ENCODE measurements at places on chromosomes 16 and 17. TPM values are rescaled to one million over a fixed set of nuclear protein-coding genes. Genes with fewer than 3 reads are reported as not detected.

Gene SEPTIN12
- not detected for total RNA-seq

DNA sequence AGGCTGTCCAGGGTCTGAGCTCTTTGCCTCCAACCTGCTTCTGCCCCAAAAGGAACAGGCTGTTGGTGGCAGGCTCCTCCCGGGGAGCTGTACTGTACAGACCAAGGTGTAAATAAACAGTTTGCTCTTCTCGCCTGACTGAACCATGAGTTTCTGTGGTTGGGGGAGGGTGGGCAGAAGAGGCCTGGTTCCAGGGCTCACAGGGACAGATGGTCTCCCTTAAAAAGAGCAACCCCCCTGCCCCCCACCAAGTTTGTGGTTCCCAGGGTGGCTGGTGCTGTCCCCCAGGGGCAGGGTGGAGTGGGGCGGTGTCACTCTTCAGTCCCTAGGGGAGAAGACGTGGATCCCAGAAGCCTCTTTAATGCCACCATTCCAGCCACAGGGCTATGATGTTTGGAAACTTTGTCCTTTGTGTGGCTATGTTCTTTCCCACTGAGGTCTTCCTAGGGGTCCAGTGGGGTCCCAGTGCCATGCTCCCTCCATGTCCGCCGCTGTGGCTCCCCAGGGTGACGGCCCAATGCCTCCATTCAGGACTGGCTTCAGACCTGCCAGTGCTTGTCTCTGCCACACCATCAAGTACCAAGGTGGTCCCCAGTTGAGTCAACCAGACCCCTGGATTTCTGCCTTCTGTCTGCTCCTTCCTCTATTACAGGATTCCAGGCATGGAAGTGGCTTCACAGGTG lies 146.7 kb downstream of the RAB11FIP4 start:
- no peak for DNase-seq

Gene CASKIN1
- 0.67 TPM for total RNA-seq

Gene AOC3
- total RNA-seq, result not detected

- DNase-seq, result no peak
Observed at GRCh38 chr16:2987833-2988232, 7.6 kb upstream of the PKMYT1 start.

DNA sequence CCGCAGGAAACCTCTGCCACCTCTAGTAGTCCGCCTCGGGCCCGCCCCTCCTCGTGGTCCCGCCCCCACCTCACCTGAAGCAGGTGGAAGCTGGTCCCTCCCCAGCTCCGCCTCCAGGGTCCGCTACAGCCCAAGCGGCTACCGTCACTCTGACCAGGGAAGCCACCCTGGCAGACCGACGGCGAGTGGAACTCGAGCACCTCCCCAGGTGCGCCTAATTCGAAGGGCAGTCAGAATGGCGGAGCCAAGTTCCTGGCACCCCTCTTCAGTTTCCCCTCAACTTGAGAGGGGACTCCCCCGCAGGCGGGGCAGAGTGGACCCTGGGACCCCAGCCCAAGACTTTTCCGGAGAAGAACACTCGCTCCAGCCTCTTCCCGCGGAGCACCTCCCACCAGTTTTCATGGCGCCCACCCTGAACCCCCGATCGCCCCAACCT lies 507 bp downstream of the FHOD1 start:
- DNase-seq, result no peak
